ENCODE measurements at places on chromosomes 1 and 21.
A peak's percentile ranks its signal among the peaks of the same experiment; 100 is the strongest.

GRCh38 chr1:61004262-61005003 lies 77.9 kb upstream of the NFIA start:
- no peak for DNase-seq

- DNase-seq, result no peak
Observed at GRCh38 chr1:14977338-14977931, 176.1 kb upstream of the TMEM51 start.

DNA sequence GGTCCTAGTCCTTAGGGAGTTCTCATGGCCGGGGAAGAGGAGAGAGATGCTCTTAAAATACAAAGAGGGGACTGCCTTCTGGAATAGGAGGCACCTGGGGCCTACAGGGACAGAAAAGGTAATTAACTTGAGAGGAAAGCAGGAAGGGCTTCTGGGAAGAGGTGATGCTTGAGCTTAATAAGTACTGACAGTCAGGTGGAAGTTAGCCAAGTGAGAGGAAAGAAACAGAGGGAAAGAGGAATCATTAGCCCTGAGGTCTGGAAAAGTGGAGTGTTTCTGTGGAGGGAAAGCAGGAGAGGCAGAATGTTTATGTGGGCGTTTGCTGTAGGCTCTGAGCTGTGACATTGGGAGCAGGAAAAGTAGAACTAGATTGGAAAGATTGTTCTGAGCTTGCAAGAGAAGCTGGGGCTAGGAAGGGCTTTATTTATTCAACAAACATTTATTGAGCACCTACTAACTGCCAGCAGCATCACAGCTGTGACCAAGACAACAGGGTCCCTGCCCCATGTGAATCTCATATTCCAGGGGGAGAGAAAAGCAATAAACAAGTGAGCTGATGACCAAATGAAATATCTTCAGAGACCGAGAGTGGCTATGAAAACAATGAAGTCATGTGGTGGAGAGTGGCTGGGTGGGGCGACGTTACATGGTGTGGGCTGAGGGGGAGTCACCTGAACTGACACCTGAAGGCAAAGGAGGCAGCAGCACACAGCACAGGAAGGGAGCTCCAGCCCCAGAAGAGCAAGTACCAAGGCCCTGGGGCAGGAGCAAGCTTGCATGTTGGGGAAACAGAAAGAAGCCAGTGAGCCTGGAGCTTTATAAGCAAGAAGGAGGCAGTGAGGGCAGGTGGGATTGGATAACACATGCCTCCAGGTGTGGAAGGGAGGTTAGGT lies 4.4 kb upstream of the FNDC5 start:
- no peak for DNase-seq

GRCh38 chr21:41429305-41429704 lies 3.3 kb downstream of the MX1 start:
- DNase-seq, result no peak

- DNase-seq, result peak; percentile 89
Observed at GRCh38 chr1:160830321-160831153, 32.1 kb downstream of the CD244 start.

DNA sequence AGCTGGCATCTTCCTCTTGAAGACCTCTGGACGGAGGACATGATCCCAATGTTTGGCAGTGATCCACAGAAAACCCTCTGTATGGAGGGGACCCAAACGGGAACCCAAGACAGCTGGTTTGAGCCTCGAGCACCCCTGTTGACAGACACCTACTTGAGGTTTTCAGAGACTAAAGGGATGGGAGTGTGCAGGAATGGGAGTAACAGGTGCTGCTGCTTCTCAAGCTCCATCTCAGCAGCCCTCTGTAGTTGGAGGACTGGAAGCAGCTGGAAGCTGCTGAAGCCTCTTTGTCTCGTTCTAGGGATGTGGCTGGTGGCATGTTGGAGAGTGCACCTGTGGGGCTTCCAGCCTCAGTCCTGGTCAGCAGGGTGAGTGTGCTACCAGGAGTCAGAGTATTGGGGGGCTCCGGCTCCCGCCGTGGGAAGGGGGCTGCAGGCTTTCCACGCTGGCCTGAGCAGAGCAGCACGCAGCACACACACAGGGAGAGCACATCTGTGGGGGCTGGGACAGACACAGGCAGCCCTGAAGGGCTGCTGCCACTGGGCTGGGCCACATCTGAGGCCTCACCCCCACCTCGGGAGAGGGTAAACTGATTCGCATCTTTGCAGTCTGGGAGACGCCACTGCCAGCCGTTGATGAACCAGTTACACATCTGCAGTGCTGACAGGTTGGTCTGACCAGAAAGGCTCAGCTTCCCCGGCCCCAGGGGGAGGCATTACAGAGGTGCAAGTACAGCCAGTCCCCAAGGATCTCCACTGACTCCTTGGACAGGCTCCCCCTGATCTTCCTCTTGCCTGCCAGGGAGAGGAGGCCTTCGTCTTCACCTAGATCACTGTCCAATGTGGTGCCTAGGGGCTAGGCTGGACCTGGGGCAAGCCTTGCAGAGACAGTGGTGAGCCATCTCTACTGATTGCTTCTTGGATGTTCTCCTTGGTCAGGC lies 56.6 kb downstream of the ADSS2 start:
- no peak for DNase-seq

DNA sequence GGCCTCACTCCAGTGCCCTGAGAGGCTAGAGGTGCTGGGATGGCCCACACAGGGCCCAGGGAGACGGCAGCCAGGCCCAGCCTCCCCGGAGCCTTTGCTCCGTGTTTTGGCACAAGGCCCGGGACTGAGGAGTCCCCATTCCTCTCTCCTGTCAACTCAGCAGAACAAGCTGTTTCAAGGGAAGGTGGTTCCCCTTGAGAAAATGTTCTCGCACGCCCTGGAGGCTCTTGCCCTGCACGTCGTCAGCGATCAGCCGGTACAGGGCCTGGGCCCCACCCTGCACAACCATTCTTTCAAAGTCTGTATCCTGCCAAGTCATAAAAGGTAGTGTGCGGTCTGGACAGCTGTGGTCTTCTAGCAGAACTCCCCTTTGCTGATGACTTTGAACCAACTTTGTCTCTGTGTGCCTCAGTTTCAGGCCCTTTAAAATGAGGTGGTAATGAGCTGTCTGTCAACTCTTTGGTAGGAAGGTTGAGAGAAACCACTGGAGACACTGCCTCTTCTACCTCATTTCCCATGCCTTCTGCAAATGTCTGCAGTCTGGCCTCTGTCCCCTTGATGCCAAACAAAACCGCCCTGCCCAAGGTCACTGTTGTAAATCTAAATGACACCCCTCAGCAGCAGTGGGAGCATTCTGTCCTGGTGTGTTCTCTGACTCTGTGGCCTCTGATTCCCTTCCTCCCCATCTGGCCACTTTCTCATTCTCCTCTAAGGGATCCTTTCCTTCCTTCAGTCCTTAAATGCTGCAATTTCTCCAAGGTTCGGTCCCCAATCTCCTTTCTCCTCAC lies 138.6 kb upstream of the JUN start:
- peak; percentile 67 for DNase-seq

DNA sequence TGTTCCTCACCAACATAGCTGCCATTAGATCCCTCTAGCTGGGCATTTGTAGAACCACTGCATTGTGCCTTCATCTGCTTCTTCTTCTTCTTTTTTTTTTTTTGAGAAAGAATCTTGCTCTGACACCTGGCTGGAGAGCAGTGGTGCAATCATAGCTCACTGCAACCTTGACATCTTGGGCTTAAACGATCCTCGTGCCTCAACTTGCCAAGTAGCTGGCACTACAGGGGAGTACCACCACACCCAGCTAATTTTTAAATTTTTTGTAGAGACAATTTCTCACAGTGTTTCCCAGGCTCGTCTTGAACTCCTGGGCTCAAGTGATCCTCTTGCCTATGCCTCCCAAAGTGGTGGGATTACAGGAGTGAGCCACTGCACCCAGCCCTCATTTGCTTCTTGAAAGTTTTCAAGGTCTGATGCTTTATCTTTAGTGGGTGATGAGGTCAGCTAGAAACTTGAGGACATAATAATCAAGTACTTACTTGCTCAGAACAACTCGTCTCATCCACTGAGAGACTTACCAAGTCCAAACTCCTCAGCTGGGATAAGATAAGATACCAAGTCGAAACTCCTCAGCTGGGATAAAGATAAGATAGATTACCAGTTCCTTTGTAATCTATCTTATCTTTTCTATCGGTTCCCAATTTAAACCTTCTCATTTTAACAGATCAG lies 71.5 kb downstream of the MACF1 start:
- no peak for DNase-seq

DNA sequence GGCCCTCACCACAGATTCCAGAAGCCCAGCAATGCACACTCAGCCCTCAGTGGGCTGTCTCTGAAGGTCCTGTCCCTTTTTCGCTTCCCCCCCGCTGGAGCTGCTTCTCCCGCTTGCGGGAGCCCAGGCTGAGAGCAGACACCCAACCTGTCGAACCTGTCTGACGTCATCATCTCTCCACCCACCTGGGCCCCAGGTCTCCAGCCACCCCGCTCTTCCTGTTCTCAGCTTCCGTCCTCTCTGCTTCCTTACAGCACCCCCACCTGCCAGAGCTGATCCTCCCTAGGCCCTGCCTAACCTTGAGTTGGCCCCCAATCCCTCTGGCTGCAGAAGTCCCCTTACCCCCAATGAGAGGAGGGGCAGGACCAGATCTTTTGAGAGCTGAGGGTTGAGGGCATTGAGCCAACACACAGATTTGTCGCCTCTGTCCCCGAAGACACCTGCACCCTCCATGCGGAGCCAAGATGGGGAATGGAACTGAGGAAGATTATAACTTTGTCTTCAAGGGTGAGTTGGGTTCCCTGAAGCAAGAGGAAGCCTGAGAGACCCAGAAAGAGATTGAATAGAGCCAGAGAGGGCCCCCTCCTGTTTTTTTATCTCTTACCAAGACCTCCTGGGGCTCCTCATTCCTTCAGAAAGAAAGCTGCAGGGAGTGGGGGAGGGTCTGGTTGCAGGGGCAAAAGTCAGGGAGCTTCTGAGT lies at the start of gene RAB25:
RAB25 (plus strand) TSS at position 224 of the 700 bp plus-strand sequence; CDS start at position 465, 241 bp downstream.
- DNase-seq, result no peak

- DNase-seq, result no peak
Observed at GRCh38 chr1:175604039-175604941, 139.1 kb downstream of the TNR start.

GRCh38 chr1:242641461-242641860 lies 117.0 kb upstream of the PLD5 start:
- DNase-seq, result no peak

DNA sequence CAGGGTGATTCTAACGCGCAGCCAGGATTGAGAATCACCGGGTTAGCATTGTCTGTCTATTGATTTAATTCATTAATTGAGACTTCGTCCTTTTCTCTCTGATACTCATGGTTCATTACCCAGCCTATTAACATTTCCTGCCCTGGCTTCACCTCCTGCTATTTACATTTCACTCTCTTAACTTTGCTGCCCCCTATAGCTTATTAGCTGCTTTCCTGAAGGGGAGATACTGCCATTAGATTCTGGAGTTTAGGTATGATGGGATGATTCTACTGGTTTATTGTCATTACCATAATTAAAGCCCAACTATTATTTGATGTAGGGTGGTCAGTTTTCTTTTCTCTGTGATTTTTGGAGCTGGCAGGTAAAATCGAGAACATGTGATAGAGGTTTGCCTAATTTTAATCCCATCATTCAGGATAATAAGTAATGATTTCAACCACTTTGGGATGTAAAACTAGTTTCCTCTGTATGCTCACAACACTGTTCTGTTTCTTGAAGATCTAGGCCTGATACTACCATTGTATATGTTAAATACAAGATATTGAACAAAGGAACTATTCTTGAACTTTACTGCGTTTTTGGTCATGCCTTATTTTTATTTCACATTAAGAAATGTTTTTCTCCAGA lies 6.4 kb downstream of the PPP2R5A start:
- DNase-seq, result no peak

DNA sequence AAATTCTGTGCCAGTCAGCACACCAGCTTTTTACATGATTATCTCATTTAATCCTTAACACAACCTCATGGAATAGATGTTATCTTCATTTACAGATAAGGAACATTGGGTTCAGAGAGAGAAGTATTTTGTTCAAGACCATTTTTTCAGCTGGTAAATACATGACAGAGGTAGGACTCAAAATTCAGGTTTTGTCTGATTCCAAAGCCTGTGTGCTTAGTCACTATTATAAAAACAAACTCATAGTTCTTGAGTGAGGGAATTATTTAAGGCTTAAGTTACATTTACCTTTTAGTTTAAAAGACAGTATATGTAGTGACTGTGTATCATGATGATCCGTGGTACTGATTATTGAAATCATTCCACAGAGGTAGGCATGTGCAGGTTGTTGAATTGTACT lies 125.2 kb downstream of the MAGI3 start:
- no peak for DNase-seq

GRCh38 chr1:161258439-161259344 lies at the start of gene PCP4L1:
TSS of gene PCP4L1 (plus strand) at chr1:161258745. CDS start at chr1:161258975, 230 bp downstream.
- peak; percentile 65 for DNase-seq

GRCh38 chr1:240404286-240404685 lies 207.7 kb downstream of the GREM2 start:
- DNase-seq, result no peak

DNA sequence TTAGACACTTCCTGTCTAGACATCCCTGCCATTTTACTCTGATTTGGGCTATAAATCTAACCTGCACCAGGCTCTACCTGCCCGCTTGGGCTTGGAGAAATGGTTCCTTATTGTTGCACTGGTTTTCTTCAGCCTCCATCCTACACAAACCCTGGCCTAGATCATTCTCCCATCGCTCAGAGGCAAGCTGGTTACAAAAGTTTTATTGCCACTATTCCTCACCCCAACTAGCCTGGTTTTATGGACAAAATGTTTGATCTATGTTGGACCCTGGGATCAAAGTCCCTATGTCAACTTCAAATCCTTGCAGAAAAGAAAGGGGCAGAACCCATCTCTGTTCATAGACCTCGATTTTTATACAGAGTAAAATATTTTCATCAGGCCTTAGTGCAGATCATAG lies 31.5 kb upstream of the MTF2 start:
- no peak for DNase-seq
